T-helper 17 cell (primary cell): ENCODE measurements at places on chromosomes 7 and 10.

GRCh38 chr7:33958104-33958503, 52.8 kb downstream of the BMPER start:
- no peak for DNase-seq

- no peak for DNase-seq
Observed at GRCh38 chr10:91201213-91201996, 19.1 kb upstream of the PCGF5 start.

DNA sequence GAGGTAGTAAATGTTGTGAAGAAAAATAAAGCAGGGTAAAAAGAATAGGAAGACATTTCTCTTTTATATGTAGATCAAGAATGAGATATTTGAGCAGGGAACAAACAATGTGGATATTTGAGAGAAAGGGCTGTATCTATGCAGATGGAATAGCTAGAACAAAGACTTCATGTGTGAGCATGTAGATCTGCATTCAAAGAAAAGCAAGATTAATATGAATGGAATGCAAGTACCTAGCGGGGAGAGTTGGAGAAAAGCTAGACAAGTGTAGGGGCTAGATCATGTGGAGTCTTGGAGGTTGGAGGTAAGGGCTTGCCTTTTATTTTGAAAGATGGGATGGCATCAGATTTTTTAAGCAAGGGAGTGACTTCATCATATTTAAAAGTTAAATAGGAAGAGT, 27.1 kb downstream of the SHOC2 start:
- no peak for DNase-seq

- no peak for DNase-seq
Observed at GRCh38 chr7:101549734-101550133, 79.4 kb downstream of the MYL10 start.

- no peak for DNase-seq
Observed at GRCh38 chr7:98395481-98395880, 5.4 kb downstream of the BAIAP2L1 start.

DNA sequence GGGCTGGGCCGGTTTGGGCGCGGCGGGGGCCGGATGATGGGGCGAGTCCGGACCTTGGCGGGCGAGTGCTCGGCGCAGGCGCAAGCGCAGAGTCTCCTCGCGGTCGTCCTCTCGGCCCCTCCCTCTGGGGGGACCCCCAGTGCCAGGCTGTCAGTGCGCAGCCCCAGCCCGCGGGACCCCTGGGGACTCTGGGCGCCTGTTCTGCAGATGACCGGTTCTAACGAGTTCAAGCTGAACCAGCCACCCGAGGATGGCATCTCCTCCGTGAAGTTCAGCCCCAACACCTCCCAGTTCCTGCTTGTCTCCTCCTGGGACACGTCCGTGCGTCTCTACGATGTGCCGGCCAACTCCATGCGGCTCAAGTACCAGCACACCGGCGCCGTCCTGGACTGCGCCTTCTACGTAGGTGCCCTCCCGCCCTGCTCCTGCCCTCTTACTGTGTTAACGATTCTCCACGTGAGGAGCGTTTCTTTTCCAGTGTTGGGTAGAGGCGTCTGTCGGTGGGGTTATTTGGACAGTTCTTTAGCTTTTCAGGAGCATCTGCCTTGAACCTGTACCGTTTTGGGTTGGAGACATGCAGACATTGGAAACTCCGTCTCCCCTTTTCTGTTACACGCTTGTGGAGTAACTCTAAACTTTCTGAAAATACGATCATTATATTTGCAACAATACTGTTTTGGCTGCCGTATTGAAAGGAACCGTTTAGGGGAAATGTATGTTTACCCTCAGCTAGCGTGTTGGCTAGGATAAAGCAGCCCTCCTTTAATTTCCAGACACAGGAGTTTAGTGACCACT, 706 bp downstream of the BUB3 start:
- DNase-seq: no peak

DNA sequence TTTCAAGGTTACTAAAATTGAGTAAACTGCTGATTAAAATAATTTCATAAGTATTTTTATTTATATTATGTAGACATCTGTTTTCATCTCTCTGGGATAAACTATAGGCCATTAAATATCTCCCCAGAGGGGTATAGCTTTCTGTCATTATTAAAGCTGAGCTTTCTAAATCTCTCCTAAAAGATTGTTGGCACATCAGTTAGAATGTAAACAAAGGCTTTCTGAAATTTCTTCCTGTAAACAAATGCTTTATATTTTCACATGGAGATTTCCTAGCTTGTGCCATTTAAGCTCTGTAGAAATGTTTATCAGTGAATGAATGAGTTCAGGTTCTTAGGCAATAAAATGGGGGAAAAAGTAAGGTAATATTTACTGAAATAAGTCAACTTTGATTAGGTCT, 35.7 kb downstream of the PPP1R9A start:
- DNase-seq: no peak

DNA sequence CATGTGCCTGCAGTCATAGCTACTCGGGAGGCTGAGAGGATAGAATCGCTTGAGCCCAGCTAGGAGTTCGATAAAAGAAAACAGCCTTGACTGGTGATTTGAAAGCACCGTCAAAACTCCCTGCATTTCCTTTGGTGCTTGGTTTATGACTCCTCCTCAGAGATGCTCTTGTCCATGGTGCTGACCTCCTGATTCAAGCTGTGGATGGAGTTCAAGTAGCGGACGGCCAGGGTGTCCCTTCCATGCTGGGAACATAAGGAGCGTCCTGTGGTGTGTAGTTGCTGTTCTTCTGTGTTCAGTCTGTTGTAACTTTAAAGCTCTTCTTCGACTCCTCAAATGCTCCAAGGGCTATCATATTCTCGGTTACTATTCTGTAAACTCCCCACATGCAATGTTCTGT, 382.5 kb upstream of the KIAA1217 start:
- DNase-seq: no peak

DNA sequence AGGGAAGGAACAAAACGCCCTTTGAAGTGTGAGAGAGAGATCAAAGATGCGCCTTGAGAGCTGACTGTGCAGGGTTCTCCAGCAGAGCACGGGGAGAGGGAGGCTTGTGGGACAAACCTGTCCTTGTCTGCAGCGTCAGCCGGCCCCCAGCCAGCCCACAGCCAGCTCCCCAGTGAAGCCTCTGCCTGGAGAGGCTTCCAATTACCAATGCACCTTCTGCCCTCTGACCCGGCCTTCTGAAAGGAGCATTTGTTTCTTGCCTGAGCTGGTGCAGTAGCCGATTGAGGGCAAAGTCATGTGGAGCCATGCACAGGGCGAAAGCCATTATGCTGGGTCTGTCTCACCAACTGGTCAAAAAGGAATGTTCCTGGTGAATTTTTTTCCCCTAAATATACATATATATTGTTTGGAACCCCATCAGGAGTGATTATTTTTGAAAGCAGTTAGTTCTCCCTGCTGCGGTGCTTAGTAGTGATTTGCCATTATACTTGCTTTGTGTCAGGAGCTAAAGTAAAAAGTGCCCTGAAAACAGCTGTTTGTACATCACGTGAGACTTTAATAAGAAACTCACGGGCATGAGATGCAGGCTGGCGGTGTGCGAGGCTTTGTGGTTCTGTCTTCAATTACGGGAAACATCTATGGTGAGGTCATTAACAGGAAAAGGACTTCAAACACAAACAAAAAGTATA, 268.6 kb downstream of the KLF6 start:
- no peak for DNase-seq

DNA sequence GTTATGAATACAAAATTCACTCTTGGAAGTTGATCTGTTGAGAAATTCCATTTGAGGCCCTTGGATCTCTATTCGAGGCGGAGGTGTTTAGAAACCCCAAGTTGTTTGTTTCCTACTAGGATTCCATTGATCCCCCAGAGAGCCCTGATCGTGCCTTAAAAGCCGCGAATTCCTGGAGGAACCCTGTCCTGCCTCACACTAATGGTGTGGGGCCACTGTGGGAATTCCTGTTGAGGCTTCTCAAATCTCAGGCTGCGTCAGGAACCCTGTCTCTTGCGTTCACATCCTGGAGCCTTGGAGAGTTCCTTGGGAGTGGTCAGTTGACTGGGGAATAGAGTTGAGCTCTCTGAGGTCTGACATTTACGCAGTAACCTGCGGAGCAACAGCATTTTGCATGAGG, 1.2 kb downstream of the CFAP69 start:
- no peak for DNase-seq

DNA sequence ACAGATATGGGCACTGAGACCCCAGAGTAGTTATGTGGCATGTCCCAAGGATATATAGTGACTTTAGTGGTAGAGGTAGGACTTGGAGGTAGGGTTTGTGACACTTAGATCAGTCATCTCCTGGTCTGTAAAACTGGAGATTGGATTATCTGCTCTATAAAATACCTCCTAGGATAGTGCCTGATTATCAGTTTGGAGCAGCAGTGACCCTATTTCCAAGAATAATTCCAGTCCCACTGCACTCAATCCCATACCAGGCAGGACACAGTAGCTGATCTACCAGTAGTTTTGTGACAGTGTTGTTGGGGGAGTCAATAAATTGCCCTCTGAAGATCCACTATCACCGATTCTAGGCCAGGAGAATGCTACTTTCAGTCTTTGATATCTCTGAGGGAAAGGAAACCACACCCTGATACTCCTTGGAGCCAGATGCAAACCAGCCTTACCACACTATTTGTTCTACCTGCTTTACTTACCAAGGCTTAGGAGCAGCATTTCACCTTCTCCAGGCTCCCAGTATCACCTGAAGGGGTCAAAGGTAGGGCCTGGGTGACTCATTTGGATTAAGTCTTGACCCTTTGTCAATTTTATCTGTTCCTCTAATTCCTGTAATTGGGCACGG, 30.6 kb downstream of the KMT2E start:
- DNase-seq: no peak

- peak; percentile 6 for DNase-seq
Observed at GRCh38 chr10:13930120-13930519, 343.4 kb downstream of the PRPF18 start.

- DNase-seq: no peak
Observed at GRCh38 chr10:46094931-46095750, 49.1 kb upstream of the MSMB start.

GRCh38 chr10:18610517-18610916, 40.9 kb downstream of the NSUN6 start:
- DNase-seq: no peak

DNA sequence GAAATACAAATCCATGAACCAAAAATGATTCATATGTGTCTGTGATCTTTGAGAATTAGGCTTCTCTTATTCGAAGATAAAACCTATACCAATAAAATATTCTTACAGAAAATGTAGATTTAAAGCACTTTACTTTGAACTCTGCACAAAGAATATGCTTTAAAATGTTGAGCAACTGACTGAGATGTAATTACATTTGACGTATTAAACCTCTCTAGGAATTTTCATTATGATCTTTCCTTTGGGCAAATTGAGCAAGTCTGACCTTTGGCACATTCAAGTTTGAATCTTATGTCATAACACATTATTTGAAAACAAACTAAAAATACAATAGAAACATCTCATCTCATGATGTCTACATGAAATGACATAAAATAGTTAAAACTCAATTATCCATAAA, 69.2 kb upstream of the AHR start:
- no peak for DNase-seq

DNA sequence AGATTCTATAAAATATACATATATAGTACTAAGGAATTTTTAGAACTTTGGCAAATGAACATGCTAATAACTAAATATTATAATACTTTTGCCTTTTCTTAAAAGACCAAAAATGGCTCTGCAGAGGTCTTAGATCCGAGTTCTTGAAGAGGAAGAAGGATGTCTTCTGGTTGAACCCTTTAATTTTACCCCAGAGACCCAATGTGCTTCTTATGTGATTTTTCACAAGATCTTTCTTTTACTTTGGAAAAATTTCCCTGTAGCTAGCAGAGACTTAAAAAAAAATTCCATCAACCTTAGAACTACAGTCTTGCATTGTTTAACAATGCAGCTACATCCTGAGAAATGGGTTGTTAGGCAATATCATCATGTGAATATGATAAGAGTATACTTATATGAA, 663.2 kb downstream of the PARD3 start:
- DNase-seq: no peak

- DNase-seq: peak; percentile 88
Observed at GRCh38 chr7:151083071-151083823, at the start of gene TMUB1. Gene TMUB1, minus strand, starts transcription at chr7:151083493. Its CDS starts 930 bp downstream, at chr7:151082563.

- no peak for DNase-seq
Observed at GRCh38 chr10:18767981-18768380, 108.8 kb downstream of the ARL5B start.

DNA sequence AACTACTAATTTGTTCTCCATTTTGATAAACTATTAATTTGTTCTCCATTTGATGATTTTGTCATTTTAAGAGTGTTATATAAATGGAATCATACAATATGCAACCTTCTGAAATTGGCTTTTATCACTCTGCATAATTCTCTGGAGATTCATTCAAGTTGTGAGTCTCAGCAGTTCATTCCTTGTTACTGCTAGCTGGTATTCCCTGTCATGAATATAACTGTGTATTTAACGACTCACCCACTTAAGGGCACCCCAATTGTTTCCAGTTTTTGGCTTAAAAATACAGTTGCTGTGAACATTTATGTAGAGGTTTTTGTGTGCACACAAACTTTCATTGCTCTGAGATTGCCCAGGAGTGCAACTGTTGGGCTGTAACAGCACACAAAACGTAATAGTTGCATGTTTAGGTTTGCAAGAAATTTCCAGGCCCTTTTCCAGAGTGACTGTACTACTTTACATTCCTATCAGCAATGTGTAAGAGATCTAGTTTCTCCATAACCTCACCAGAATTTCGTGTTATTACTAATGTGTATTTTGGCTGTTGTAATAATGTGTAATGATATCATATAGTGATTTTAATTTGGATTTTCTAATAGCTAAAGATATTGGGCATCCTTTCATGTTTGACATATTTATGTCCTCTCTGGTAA, 153.2 kb upstream of the ADCY1 start:
- no peak for DNase-seq

DNA sequence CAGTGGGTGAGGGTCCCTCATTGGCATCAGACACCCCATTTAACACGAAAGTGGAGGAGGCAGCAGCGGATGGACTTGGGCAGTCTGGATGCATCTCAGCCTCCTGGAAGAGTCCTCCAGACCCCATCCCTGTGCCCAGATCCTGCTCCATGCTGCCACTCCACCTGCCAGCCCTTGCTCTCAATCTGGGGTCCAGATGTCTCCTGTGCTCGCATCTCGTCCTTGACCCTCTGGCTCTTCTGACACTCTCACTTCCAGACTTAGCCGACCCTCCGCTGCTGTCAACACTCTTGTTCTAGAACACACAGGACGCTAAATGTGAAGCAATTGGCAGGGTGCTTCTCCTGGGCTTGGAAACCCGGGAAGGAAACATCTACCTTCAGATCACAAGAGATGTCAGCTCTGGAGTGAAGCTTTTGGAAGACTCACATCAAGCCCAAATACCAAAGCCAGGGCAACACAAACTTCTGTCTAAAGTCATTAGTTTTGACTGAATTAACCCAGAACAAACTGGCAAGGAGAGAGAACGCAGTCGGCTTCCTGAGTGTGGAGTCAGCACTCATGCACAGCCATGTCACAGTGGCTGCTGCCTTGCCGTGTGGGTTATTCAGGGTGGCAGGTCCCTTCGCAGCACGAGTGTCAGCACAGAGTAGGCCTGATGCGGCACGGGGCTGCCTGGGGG, 379.1 kb downstream of the TCERG1L start:
- no peak for DNase-seq

DNA sequence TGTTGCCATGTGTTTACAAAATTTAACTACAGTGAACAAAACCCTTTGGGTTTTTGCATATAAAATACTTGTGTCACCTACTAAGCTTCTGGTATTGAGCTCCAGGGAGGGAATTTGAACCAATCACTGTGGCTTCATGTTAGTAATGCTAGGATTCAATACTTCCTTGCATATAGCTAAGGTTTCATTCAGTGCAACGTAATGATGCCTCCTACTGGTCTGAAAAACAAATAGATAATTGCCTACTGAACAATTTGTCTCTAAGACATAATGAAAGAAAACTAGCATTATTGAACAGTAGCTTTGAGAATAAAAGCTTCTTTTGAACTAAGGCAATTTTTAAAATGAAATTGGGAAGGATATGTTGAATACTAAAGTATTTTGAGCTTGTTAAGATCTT, 244.4 kb downstream of the ZWINT start:
- no peak for DNase-seq
